ENCODE measurements at places on chromosomes 12 and 14.

DNA sequence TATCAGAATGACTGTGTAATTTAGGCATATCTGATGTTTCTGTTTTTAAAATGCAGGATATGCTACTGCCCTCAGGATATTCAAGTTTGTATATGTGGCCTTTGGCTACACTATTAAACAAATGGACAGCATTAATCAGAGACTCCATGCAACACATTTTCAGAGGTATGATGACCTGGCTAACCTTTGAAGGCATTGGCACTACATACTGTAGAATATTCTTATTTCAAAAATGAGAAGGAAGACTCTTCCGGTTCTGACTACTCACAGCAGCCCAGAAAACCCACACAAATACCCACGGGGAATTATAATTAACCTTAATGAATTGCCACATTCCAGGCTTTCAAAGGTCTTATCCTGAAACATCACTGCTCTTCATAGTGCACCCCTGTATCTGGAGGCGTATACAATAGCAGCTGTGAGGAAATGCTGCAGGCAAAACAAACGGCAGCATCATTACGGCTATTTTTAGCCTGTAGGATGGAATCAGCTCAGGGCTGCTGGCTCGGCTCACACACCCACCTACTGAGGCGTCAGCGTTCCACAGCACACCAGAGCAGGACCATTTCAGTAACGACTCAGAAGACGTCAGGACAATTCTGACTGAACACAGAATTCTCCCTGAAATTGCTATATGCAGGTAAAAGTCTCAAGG, 648.5 kb downstream of the RPS29 start:
- DNase-seq, result no peak

- no peak for DNase-seq
Observed at GRCh38 chr12:94172031-94172430, 23.7 kb downstream of the PLXNC1 start.

DNA sequence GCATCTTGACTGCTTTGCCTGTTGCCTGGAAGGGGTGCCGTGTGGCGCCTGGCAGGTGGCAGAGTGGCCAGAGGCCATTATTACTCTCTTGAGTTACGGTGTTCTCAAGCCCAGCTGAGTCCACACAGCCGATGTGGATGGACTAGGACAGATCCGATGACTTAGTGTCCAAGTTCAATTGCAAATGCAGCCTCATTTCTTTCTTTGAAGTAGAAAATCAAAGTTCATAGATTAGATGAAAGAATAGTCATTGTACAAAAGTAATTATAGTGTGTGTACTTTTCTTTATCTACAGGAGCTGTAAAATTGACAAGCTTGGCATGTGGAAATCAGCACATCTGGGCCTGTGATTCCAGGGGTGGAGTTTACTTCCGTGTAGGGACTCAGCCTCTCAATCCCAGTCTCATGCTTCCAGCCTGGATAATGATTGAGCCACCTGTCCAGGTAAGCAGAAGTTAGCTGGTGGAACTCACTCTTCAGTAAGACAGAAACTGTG, 44.7 kb downstream of the ANKRD9 start:
- no peak for DNase-seq

DNA sequence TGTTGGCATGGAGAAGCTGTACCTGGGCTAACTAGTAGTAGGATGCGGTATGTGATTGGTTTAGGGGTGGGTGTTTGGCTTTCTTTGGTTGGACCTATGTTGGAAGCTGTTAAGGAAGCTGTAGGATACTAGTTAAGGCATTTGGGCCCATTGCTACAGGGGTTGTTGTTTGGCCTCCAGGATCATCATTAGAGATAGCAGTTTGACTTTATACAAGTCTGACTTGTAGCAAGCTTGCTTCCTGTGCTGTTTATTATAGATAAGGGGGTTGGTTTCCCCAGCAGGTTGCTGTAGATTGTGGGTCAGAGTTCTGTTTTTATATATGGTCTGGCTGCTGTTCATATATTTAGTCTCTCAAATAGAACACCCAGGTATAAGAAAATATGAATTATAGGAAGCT, 1.4 kb upstream of the PRIM1 start:
- DNase-seq, result no peak

DNA sequence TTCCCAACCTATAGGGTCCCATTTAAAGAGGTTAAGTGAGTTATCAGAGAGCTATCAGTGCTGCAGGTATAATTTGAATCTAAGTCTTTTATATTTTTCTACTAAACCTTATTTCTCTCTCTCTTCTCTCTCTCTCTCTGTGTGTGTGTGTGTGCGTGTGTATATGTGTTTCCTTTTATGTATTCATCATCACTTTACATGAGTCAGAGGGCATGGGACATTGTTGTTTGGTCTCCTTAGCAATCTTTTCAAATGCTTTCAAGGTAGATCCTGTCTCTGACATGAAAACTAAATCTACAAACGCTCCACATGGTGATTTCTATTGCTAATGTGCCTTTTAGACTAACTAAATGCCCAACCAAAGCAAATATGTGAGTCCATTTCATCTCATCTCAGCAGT, 459.7 kb downstream of the BTG1 start:
- no peak for DNase-seq

GRCh38 chr14:91722386-91722785, 9.5 kb downstream of the CATSPERB start:
- no peak for DNase-seq

DNA sequence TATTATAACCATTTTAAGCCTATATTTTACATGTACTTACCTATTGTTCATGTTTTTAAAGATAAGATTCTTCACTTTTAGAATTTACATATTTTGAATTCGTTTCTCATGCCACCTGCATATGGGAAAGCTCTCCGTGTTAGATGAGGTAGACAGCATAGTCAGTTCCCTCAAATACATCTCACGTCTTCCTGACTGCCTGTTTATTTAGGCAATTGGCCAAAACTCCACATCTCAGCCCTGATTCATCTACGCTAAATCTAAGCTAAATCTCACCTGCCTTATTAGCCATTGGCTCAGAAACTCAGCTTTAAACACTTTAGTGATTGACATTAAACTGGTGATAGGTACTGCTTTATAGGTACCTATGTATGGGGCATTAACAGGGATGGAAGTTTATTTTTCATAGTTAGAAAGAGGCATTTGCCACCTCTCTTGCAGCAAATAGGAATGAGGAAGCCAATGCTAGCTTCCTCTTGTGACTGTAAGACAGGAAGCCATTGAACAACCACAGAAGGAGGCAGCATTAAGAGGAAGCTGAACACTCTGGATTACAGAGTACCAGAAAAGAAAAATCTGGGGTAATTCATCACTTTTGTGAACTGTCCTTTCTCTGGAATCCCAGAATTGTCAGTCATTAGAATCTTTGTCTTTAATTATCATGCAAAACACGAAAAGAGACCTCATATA, 111.9 kb downstream of the LRFN5 start:
- no peak for DNase-seq

DNA sequence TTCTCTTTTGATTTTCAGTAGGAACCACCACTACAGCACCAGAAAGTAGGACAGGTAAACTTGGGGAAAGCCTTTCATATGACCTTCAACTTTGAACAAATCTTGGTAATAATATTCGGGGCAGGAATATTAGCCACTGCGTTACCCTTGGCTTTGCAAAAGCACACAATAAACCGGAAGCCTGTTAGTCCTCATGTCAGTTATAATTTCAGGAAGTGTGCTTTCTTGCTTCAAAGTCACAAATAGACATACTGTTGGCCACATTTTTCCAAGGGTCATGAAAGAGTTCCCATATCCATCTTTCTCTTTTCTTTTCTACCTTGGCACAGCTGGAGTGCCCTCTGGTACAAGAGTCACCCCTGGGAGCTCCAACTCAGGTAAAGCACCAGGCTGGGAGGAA, 167.2 kb upstream of the CNTN1 start:
- no peak for DNase-seq

DNA sequence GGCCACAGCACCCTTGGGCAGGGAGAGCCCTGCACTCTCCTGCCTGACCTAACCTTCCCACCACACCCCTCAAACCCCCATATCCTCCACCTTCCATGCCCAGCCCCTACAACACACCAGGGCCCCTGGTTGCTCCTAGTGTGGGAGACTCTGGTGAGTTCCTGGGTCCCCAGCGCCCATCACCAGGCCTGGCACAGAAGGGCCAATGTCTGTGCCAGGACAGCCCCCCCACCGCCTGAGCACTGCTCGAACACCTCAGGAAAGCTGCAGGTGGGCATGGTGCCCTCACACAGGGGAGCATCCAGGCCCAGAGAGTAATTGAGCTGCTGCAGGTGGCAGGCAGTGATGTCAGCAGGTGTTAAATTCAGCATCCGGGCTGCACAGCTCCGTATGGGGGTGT, 15.2 kb downstream of the ADCY6 start:
- DNase-seq, result no peak

- peak; percentile 24 for DNase-seq
Observed at GRCh38 chr12:82687021-82688011, 610 bp downstream of the TMTC2 start.

DNA sequence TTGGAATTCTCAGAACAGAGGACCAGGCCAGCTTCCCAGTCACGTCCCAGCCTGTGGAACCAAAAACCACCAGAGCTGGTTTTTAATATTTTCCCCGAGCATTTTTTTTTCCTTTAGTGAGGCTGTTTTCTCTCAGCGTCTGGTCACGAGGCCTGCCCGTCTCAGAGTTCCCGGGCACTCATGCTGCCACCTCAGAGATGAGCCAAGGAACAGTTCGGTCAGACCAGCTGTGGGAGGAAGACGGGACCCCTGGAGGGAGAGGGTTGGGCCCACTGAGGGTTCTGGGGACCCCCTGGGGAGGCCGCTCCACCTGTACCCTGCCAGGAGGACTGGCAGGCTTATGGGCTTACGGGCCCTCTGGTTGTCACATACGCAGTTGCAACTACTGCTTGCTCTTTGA, 39.9 kb downstream of the JDP2 start:
- no peak for DNase-seq

DNA sequence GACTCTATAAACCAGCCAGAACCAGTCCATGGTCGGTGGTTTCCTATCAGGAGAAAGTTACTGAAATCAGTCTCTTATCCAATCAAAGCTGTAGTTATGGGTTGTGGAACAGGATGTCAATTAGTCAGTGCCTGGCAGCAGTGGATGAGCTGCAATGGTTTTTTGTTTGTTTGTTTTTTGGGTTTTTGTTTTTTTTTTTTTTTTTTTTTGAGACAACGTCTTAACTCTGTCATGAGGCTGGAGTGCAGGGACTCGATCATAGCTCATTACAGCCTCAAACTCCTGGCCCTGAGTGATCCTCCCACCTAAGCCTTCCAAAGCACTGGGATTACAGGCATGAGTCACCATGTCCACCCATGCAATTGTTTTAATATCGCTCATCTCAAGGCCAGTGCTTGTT, 113.3 kb upstream of the CAND1 start:
- no peak for DNase-seq

GRCh38 chr14:22802860-22803686, 12.2 kb downstream of the SLC7A7 start:
- no peak for DNase-seq

DNA sequence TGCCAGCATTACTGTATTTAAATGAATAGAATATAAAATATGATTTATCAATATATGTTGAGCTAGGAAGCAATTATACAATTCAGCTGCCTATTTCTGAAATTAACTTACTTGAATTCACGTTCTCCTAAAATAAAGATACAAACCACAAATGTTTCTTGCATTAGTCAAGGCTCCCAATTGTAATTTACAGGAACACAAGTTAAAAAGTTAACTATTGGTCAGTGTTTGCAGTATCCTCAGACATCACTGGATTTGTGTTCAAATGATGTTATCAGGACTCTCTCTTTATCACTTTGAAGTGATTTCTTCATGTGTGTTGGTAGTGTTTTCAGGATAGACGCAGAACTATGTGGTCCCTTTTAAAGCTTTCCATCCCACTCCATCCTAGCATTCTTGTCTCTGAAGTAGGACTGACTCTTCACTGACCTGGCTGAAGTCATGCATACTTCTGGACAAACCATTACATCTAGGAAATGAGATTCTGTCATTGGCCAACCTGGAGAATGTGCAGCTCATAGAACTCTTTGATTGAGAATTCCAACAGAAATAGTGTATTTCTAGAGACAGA, 156.1 kb downstream of the KICS2 start:
- DNase-seq, result no peak

- no peak for DNase-seq
Observed at GRCh38 chr12:104709692-104710435, 248.2 kb downstream of the SLC41A2 start.

DNA sequence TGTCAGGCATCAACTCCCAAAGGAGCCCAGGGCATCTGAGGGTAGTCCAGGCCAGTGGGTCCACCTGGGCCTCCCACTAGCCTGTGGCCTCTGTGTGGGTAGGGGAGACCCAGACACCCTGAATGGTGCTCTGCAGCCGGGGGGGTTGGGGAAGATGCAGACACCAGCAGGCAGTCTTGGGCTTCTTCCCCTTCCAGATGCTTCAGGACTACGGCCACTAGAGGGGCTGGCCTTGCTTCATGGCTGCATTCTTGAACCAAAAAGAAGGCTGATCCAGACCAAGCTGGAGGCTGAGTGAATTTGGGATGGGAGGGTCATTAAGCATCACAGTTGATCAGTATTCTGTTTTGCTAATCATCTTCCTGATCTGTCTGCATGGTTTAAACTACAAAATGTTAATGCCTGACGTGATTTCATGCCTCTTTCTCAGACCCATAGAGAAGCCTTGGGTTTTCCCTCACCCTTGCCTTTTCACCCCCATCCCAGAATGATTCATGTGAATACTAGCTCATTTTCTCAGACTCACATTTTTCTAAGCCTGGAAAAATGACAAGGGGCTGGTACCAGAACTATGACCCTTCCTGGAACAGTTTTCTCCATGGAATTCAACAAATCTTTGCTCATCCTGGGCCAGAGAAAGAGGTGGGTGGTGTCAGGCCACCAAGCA, 134.2 kb downstream of the NTF3 start:
- no peak for DNase-seq

DNA sequence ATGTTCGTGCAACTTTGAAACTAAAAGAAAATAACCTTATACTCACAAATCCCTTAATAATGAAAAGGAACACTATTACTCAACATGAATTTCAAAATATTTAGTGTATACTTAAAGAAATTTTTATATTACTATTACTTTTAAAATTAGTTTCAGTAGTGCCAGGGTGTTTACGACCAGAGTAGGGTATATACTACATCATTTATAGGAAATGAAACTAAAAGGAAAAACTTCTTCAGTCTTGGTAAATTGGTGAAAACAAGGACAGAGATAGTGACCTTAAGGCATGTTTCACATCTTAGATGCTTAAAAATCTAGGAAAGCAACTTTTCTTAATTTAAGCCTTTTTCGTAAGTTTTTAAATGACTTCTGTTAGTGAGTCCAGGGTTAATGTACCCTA, 4.5 kb downstream of the USP15 start:
- DNase-seq, result no peak

GRCh38 chr14:56648508-56649301, 69.1 kb downstream of the TMEM260 start:
- DNase-seq, result no peak

DNA sequence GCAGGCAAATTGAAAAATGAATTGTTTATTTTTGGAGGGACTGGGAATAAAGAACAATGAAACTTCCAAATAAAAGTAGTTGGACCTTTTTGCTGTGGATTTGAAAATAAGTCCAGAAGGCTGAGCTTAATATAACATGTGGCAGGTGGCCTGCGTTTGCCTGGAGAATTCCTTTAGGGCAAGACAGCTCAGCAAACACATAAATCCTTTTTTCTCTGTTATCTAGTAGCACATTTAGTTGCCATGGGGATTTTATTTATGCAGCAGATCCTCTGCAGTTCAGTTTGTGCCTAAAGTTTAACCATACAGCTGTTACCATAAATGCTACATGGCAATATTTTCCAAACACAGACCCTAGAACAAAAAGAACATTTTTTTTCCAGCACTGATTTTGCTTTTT, 180.0 kb downstream of the NPAS3 start:
- DNase-seq, result no peak
